ENCODE measurements at places on chromosomes 7 and 10.

DNA sequence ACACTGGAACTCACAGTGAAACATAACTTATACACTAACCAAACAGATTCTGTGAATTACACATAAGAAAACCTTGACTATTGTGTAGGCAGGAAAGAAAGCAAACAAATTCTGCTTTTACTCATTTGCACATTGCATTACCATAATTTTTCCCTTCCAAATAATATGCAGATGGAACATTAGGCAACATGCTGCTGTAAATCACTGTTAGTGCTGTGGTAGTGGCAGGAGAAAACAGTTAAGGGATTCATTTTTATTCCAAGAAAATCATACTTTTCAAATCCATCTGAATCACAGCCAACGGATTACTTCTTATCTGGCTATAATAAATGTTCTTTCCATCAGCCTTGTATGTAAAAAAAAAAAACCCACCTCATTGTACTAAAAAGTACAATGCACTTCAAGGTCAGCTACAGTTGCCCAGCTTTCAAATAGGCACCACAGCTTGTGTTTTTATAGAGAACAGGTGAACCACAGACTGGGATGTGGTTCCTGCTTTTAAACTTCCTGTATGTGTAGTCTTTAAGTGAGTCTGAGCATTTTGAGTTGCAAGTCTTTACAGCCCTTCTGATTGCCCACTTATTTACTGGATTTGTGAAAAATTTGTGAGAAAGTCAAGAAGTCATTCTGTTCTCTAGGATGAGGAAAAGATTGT lies 590.0 kb upstream of the SEMA3D start:
- DNase-seq: no peak

- no peak for DNase-seq
Measured at GRCh38 chr7:148939128-148939755, 55.2 kb upstream of the EZH2 start.

GRCh38 chr7:2209961-2210323 lies 22.8 kb downstream of the MAD1L1 start:
- DNase-seq: no peak

DNA sequence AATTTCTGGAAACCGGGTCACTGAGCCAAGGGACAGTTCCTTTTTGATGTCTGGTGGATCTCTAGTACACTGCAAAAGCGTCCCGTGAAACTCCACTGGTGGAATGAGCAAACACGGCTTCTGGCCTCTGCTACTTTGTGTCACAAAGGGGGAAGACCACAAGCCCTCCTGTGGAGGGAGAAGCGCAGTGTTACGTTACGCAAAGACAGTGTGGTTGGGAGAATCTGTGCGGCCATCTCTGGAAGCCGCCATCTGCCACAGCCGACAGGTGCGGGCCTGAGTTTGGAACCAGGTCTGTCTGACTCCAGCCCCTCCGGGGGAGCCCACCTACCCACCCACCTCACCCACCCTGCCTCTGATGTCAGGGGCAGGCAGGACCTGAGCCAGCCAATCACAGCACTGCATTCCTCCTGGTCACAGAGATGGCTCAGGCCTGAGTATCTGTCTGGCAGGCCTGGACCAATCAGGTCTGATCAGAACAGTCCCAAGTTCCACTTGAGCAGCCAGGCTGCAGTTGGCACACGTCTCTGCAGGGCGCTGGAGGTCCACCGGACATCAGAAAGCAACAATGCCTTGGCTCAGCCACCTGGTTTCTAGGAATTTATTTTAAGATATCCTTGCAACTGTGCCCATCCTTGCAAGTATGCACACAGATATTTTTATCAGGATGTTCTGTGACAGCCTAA lies 3.0 kb upstream of the CYP2W1 start:
- DNase-seq: no peak

DNA sequence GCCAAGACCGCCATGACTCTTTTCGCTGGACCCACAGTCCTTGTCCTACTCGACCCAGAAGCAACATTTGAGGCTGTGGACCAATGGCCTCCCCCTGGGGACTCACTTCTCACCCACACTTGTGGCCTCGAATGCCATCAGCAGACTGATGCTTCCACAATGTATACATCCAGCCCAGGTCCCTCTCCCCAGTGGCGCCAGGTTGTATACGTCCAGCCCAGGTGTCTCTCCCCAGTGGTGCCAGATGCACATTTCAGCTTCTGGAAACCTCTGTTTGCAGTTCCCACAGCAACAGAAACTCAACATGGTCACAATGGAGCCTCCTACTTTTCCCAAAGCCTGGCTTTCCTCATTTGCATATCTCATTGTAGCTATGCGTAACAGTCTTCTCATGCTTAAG lies 210.5 kb upstream of the RNF32 start:
- DNase-seq: no peak

- DNase-seq: no peak
Measured at GRCh38 chr7:3074459-3074821, 30.8 kb upstream of the CARD11 start.

All from amygdala (tissue), 56 donors.